ENCODE measurements at places on chromosomes 13 and 19.

DNA sequence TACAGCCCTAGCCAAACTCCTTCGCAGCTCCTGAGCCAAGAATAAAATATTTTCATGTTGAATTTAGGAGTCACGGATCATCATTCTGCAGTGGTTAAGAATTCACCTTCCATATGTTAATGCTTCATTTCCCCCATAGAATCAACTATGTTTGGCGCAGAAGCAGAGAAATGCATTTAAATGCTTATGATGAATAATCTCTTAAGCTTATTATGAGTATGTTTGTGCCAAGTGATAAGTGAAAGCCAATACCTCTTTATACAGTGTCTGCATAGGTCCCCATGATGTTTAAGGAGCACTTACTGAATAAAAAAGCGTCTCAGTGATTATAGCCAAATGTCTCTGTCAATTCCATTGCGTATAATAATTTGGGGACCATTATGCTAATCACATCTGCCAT, 32.7 kb upstream of the POMP start:
- no peak for DNase-seq

DNA sequence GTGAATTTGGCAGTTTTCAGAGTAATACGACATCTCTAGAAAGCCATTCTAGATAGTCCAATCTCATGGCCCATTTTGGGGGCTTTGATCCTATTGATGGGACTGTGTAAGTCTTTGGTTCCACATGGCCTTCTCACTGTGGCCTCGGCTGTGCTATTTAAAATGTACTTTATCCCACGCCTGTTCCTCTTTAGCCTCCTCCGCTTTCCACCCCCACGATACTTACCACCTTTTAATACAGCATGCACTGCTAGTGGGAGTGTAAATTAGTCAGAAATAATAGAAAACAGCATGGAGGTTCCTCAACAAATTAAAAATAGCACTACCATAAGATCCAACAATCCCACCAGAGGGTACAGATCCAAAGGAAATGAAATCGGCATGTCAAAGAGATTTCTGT, 28.3 kb upstream of the CEBPG start:
- no peak for DNase-seq

GRCh38 chr13:30111810-30112209, 195.5 kb downstream of the KATNAL1 start:
- DNase-seq, result no peak

DNA sequence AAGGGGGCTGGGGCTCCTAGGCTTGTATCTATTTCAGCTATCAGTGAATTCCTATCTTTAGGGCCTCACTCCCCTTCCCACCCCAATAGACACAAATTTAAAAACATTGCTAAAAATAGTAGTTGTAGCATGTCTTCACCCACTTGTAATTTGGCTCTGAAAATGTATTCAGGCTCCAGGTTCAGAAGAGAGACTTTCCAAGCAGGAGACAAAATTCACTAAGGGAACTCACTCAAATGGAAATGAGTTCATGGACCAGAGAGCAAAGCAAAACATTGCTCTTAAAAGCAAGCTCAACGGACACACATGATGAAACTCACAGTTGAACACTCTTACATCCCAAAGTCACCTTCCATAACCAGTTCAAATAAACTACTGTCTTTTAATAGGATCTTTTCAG, 36.8 kb downstream of the PHF11 start:
- no peak for DNase-seq

DNA sequence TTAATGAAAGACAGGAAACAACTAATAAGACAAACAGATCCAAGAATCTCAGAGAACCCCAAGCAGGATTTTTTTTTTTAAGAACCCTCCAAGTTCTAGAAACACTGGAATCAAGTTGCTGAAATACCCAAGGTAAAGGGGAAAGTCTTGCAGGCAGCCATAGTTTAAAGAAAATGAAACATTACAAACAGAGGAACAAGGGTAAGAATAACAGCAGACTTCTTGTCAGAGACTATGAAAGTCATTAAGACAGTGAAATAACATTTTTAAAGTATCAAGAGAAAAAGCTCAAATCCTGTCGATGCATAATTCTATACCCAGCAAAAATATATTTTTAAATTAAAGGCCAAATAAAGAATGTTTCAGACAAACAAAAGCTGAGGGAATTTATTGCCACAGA, 67.1 kb downstream of the WASF3 start:
- no peak for DNase-seq
